ENCODE measurements at places on chromosomes 6 and 20. TPM values are rescaled to one million over a fixed set of nuclear protein-coding genes. Genes with fewer than 3 reads are reported as not detected.

The AVP gene
- polyA plus RNA-seq: not detected

The B4GALT5 gene
- 31.4 TPM for polyA plus RNA-seq

- DNase-seq: no peak
These were observed 74.1 kb downstream of the TPBG start for GRCh38 chr6:82437701-82438100.

The DLL1 gene
- polyA plus RNA-seq: 17.1 TPM

The APMAP gene
- polyA plus RNA-seq: 44.1 TPM

DNA sequence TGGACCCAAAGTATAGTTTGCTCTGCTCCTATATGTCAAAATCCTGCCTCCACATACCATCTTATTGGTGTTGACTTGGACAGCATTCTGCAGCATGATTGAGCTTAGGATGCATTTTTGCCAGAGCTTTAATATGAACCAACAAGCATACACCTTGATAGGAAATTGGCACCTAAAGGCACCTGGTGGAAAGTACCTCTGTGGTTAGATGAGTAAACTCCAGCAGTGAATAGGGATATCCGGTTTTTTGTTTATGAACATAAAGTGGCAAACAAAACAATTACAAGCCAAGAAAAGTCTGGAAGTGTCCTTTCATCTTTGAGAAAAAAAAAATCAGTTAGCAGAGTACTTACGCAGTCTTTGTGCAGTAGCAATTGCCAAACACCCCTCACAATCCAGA, 6.2 kb upstream of the CYP24A1 start:
- no peak for DNase-seq
